Amniotic epithelial cell (primary cell): ENCODE measurements at places on chromosomes 3 and 15.

DNA sequence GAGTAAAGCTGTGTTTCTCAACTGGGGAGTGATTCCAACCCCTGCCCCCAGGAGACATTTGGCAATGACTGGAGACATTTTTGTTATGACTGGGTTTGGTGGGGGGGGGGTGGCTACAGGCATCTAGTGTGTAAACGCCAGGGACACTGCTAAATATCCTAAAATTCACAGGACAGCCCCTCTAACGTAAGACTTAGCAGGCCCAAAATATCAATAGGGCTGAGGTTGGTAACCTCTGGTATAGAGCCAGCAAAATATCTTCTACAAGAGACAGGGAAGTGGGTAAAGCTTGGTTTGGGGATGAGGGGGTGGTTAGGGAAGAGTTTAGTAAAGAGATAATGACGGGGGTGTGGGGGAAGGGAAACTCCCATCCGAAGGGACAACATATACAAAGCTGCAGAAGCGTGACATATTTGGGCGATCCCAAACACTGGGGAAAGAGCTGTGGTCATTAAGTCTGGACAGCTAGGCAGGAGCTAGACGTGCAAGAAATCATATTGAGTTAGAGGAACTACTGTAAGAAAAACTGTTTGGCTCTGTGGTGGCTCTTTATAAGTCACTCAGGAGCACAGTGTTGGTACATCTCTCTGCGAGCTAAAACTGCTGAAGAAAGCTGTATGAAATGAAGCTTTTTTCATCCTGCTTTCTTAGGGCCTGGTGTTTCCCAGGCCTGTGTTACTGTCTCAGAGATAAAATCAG lies 697 bp upstream of the TRIM69 start:
- DNase-seq = no peak

GRCh38 chr3:15361494-15362214 lies 29.3 kb upstream of the SH3BP5 start:
- DNase-seq = peak; percentile 66

- no peak for DNase-seq
These were observed 20.7 kb upstream of the GOLGA6C start for GRCh38 chr15:75237316-75237982.

- DNase-seq = peak; percentile 86
These were observed 37.6 kb downstream of the MTMR10 start for GRCh38 chr15:30953731-30954378.

GRCh38 chr3:43736558-43737440 lies 46.1 kb downstream of the ABHD5 start:
- DNase-seq = peak; percentile 98

DNA sequence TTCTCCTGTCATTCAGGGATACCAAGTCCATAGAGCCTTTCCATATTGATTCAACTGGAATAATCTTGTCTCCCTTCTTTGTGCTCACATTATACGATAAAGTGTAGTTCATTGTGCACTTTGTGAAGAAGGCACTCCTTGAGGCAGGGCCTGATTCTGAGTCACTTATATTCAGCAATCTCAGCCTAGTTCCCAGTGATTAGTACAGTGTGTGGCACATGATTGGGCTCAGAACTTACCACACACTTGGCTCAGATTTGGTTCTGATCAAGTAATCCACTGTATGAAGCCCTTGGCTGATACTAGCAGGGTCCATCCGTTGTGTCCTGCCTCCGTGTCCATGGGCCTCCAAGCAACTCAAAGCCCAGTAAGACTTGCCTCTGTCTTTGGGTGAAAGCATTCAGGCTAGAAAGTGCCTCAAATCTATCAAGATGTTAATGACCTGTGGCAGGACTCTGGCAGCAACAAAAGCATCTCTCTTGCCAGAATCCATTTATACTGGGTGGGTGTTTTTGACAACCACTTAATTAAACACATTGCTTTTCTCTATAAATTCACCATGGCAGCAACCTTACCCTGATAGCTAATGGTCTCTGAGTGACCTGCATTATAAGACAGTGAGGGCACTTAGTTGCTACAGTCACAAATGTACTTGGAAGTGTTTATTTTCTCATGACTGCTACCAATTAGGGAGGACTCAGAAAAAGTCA lies 51.3 kb downstream of the TPRG1 start:
- DNase-seq = no peak

- no peak for DNase-seq
These were observed 8.4 kb downstream of the PGPEP1L start for GRCh38 chr15:98999233-98999632.

DNA sequence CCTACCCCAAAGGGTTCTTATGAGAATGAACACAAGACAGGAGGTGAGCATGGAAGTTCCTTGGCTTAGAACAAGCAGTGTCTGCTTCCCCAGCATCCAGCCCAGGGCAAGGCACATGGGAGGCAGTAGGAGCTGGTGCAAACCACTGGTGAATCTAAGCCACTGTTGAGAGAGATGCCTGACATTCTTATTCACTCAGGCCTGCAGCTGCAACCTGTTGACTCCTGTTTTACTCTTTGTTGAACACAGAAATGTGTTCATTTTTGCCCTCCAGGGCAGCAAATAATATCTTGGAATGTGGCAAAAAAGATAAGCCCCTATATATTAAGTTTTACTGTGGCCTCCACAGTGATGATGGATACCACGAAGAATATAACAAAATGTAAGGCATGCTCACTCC lies 8.9 kb upstream of the PAK6 start:
- DNase-seq = no peak

GRCh38 chr3:133987948-133988484 lies 41.7 kb downstream of the SLCO2A1 start:
- DNase-seq = no peak
